ENCODE measurements at places on chromosomes 12 and 14.

DNA sequence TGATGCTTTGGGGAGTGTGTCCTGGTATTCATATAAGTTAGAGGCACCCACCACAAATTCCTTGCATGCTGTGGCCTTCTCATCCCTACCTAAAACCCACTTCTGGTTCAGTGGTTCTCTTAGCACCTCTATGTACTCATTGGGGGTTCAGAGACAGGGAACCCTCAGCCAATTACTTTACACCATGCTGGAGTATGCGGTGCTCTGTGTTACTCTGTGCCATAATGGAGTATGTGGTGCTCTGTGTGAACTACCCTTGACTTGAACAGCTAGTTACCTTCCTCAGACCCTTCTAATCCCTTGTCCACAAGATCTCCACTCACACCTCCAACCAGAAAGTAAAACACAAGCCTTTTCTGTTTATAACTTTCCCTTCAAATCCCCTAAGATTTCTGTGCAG lies 172.5 kb upstream of the E2F7 start:
- DNase-seq: no peak

GRCh38 chr12:117994551-117995438 lies 21.7 kb upstream of the RFC5 start:
- DNase-seq: no peak

- DNase-seq: no peak
Observed at GRCh38 chr14:53412819-53413675, 259.9 kb upstream of the DDHD1 start.

- DNase-seq: no peak
Observed at GRCh38 chr12:108823804-108824203, 33.6 kb downstream of the SSH1 start.

- DNase-seq: peak; percentile 48
Observed at GRCh38 chr12:80710727-80711449, 3.5 kb downstream of the MYF6 start.

DNA sequence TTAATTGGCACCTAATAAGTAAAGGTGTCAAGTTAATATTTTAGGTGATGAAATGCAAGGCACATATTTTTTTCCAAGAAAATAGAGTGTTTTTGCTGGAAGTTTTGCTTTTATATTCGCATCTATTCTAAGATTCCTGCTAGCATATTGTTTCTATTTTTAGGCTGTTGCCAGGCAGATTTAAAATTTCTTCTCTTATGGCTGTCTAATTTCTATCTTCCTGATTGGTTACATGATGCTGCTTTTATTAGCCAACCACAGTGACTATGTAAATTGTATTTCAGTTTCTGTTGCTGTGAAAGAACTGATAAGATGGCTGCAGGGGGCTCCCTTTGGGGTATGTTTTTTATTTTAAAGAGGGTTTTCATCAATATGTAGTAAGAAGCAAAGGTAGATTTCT lies 42.7 kb downstream of the ATF7IP start:
- DNase-seq: peak; percentile 62

DNA sequence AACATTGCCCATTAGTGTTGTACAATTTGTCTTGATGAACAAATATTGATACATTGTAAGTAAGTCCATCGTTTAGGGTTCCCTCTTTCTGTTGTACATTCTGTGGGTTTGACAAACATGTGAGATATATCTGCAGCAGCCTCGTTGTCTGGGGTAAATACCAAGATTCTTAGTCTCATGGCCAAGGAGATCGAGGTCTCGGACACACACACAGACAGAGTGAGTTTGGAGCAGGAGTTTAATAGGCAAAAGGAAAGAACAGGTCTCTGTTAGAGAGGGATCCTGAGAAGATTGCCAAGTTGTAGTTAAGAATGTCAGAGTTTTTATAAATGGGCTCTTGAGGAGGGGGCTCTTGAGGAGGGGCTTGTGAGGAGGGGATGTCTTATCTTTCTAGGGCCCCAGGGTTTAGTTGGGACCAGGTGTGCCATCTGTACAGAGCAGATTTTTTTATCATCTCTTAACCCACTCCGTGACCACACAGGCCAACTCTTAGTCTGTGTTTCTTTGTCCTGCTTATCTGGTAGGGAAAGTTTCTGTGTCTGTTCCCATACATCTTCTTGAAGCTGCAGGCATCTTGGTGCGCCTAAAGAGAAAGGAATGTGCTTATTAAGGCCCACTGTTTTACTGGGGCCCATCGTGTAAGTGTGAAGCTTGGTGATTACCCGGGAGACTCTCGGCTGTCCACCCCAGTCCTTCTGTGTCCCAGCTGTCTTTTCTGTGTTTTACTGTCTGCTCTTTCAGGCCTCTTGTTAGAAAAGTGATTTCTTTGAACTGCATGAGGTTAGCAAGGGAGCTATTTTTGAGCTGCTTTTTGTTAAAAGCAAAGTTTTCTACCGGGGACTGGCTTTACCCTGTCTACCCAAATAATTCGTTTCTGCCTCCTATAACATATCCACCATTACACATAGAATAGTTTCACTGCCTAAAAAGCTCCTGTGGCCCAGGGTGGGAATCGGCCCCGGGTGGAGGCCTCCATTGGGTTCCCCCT lies 22.4 kb upstream of the CLEC2D start:
- peak; percentile 6 for DNase-seq

- DNase-seq: peak; percentile 93
Observed at GRCh38 chr12:21551841-21552465, 25.9 kb downstream of the SPX start.

All from myocyte (in vitro differentiated cells).